ENCODE measurements at places on chromosomes 2 and 18. TPM values are rescaled to one million over a fixed set of nuclear protein-coding genes. Genes with fewer than 3 reads are reported as not detected.

The DLX2 gene
- not detected for polyA plus RNA-seq

The MARCO gene
- polyA plus RNA-seq, result 0.31 TPM

The SGPP2 gene
- polyA plus RNA-seq, result 2.3 TPM

The ANKRD29 gene
- 47.9 TPM for polyA plus RNA-seq

The ARID5A gene
- 6.7 TPM for polyA plus RNA-seq

The IL1A gene
- not detected for polyA plus RNA-seq

Data from right lung (tissue), 10 donors.